ENCODE measurements at places on chromosomes 1 and 21.

DNA sequence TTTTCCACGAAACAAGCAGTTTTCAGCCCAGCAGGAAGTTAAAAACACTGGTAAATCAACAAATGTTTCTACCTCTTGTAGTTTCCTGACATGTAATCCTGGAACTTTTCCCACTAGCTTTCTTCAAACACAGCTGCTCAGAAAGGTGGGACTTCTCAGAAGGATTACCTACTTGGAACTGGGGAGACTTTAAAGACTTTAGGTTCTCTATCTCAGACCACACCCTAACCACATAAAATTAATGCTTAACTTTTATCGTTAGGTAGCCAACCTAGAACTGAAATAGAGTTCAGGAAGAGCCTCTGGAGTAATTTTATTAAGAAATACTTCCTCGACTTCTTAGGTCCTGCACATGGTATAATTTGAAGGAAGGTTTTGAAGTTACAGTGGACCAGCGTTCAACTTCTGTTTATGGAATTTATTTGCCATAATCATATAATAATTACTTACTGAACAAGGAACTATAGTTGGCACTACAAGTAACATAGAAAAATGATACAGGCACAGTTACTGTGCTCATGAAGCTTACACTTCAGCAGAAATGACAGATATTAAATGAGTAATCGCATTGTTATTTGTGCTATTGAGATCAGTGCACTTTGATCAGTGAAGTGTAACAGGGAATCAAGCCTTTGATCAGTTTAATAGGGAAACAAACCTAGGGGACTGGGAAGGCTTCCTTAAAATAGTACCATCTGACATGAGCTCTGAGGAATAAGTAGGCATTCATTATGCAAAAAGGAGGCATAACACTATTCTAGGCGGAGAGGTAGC, at the start of gene BCL2L15:
Gene BCL2L15 (minus strand): TSS at position 180 of the 774 bp plus-strand sequence. CDS start 206 bp downstream, outside the sequence.
- DNase-seq: no peak

GRCh38 chr1:198861636-198862035, 222.8 kb downstream of the PTPRC start:
- no peak for DNase-seq

DNA sequence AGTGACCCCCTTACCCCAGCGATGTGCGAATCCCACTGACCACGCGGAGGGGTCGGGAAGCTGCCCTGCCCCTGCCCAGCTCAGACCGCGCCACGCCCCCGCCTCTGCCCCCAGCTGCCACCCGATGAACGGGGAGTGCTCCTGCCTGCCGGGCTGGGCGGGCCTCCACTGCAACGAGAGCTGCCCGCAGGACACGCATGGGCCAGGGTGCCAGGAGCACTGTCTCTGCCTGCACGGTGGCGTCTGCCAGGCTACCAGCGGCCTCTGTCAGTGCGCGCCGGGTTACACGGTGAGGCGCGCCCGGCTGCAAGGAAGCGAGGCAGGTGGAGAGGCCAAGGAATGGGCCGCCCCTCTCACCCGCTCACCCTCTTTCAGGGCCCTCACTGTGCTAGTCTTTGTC, 11.9 kb upstream of the LRRC71 start:
- DNase-seq: no peak

- no peak for DNase-seq
Measured at GRCh38 chr1:38173848-38174247, 127.3 kb upstream of the POU3F1 start.

GRCh38 chr1:213884402-213884801, 103.4 kb upstream of the PROX1 start:
- no peak for DNase-seq

GRCh38 chr21:16086121-16086520, 356.3 kb downstream of the USP25 start:
- DNase-seq: no peak

DNA sequence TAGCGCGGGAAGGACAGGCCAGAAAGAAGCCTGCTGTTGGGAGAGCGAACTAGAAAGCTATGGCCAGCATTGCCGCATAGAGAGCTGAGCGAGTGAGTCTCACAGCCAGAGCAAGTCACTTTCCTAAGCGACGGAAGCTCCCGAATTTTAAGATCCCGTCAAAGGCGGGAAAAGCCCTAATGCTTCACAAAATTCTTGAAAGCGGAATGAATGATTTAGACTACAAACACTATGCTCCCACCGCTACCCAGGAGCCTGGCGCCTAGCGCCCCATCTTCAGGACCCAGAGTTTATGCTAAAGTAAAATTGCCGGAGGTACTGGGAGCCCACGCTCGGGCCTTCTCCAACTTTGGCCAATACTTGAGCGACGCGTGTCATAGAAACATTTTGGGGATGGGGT, 409.9 kb upstream of the ESRRG start:
- DNase-seq: no peak

DNA sequence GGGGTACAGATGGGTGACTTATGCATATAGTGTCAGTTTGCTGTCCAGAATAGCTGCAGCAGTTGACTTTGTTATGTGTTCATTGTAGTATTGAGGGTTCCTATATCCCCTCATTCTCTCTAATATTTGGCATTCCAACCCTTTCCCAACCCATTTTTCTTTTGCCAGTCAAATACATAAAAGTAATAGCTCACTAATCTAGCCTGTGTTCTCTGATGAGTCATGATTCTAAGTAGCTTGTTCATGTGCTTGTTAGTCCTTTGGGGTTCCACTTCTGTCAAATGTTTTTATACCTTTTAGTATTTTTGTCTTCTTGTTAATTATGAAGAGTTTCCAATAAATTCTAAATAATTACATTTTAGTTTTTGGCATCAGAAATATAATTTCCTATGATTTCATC, 99.2 kb upstream of the MROH9 start:
- DNase-seq: no peak

All from mucosa of gallbladder (tissue), 1 donor.